C1 segment of cervical spinal cord (tissue), 14 donors: ENCODE measurements at places on chromosomes 1 and 21.

DNA sequence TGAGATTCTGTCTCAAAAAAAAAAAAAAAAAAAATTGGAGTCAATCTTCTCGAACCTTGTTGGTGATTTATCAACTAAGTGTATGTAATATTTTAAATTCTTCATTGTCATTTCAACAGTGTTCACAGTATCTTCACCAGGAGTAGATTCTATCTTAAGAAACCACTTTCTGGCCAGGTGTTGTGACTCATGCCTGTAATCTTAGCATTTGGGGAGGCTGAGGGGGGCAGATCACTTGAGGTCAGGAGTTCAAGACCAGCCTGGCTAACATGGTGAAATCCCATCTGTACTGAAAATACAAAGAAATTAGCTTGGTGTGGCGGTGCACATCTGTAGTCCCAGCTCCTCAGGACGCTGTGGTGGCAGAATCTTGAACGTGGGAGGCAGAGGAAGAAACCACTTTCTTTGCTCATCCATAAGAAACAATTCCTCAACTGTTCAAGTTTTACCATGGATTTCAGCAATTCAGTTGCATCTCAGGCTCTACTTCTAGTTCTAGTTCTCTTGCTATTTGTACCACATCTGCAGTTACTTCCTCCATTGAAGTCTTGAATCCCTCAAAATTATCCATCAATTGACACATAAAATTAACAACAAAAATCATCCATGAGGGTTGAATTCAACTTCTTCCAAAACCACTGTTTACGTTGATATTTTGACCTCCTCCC, 30.4 kb upstream of the EYA3 start:
- DNase-seq: no peak

- DNase-seq: no peak
These were observed 102.0 kb upstream of the C8B start for GRCh38 chr1:57067863-57068262.

- no peak for DNase-seq
These were observed 37.6 kb downstream of the MCOLN2 start for GRCh38 chr1:84959294-84959693.

DNA sequence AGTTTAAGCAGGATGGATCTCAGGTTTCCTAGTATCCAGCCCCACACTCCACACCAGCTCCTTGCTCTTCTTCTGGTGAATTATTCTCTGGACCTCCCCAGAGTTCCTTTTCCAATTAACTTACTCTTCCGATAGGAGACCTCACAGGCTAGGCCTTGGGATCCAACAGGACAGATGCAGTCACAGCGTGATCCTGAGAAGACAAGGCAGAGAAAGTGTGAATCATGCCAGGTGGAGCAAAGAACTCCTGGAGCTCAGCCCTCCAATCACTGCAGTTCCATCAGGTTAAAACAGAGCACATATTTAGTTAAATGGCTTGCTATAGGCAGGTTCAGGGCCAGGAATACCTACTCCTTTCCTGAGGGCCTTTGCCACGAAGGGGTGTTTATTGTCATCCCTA, 34.1 kb downstream of the C8B start:
- DNase-seq: peak; percentile 96

DNA sequence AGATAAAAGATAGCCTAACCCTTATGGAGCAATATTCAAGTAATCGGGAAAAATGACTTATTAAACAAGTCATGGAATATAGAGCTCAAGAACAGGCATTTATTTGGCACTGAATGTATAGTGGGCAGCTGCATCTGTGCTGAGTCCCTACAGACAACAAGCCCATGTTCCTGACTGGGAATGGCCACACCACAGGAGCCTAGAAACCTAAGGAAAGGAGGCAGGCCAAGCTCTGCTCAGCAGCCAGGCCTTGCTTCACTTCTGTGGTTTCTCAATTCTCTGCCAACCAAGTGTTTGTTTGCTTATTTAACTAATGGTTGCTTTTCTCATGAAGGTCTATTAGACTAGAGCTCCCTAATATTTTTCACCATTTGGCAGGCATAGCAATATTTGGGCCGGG, 21.5 kb downstream of the AK2 start:
- no peak for DNase-seq

DNA sequence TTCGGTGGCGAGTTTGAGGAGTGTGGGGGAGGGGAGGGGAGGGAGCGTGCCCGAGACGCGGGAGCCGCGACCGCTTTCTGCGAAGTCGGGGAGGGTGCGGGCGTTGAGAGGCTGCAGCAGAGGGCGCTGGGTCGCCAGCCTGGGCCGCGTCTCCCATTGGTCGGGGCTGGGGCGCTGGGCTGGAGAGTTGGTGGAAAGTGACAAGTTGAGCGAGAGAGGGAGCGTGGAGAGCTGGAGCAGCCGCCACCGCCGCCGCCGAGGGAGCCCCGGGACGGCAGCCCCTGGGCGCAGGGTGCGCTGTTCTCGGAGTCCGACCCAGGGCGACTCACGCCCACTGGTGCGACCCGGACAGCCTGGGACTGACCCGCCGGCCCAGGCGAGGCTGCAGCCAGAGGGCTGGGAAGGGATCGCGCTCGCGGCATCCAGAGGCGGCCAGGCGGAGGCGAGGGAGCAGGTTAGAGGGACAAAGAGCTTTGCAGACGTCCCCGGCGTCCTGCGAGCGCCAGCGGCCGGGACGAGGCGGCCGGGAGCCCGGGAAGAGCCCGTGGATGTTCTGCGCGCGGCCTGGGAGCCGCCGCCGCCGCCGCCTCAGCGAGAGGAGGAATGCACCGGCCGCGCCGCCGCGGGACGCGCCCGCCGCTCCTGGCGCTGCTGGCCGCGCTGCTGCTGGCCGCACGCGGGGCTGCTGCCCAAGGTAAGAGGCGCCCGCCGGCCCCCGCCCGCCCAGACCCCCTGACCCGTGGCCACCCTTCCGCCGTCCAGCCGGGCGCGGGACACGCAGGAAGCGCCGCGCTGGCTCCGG, at the start of gene ROR1:
Gene ROR1, plus strand, starts transcription at position 203 of the 802 bp plus-strand sequence.
- peak; percentile 55 for DNase-seq
